Renal pelvis (tissue), 12 donors: ENCODE measurements at places on chromosomes 5 and 9. TPM values are rescaled to one million over a fixed set of nuclear protein-coding genes. Genes with fewer than 3 reads are reported as not detected.

GRCh38 chr5:105806596-105806995 is 1864.1 kb downstream of the EFNA5 start:
- DNase-seq = no peak

NR2F1 gene
- 248 TPM for polyA plus RNA-seq

- DNase-seq = no peak
Measured at GRCh38 chr9:129306318-129306973, 128.4 kb upstream of the IER5L start.

DNA sequence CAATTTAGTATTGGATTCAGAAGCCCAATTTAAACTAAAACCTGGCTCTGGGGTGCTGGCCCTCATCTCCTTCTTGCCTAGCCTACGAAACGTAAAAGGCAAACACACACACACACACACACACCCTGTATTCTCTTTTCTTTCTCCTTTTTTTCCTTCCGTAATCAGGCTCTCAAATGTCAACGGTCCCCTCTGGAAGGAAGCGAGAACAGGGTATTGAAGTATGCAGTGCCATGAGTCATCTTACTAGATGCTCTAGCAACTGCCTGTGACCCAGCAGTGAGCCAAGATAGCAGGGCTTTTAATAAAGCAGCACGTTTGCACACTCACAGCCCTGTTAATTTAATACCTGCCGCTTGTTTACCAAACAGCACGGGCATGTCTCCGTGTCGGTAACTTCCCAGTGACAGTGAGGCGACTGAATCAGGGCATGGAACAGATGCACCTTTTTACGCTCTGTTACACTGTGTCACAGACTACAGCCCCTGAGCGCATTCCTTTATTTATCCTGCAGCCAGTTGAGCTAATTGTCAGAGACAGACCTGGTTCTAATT is 243.8 kb downstream of the BNC2 start:
- DNase-seq = no peak

DNA sequence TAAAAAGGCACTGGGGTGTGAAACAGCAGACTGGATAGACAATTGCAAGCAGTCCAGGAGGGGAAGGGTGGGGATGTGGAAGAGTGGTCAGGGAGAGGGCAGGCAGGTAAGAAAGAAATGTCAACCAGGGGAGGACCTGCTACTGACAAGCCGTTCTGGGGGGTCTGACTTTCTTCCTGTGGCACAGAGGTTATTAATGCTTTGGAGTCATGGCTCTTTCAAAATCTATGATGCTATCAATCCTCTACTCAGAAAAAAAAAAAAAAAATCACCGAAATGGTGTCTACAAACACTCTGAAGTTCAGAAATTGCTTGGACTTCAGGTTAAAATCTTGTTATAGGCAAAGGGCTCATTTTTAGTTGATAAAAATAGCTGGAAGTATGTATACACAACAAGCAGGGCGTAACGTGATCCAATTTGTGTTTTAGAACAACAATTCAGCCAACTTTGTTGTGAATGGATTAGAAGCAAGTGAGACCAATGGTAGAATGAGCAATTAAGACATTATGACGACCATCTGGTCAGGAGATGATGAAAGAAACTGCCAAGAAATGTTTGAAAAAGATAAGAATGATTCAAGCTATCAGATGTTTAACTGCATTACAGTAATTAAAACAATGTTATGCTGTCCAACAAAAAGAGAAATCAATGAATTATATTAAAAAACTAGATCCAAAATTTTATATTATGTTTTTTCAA is 255.2 kb downstream of the DEPDC1B start:
- no peak for DNase-seq

DNA sequence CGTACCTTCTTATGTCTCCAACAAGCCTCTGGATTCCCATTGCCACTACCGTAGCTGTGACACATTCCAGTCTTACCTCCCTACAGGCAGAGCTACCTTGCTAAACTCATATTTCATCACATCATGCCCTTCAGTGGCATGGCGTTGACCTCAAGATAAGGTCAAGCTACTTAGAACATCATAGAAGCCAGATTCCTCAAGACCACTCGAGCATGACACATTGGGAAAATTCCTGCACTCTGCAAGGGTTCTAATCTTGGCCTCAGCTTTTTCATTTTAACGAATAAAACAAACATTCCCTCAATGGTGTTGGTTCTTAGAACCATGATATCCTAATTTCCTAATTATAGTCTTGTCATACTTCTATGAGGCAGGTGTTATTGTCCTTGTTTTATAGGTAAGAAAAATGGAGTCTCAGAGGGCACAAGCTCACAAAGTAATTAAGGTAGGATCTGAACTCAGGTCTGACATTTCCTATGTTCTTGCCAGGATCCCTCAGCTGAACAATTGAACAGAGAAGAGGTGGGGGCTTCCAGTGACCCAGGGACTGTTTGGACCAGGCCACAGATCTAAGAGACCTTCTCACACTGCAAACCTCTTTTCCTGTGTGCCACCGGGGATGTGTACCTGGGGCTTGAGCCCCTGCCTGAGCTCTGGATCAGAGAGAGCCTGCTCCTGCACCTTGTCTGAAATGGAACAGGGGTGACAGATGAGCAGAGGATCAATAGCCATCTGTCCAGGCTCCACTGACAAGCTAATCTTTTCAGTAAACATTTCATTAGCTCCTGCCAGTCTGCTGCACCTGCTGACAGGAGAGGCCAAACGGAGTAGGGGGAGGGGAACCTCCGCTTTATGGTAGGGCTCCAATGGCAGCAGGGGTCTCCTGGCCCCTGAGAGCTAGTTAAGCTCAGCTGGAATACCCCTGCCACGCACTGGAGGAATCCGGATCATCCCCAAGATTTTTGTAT is 49.3 kb downstream of the ALG2 start:
- DNase-seq = peak; percentile 50

- DNase-seq = no peak
Measured at GRCh38 chr9:10007356-10007755, 605.4 kb downstream of the PTPRD start.

- DNase-seq = peak; percentile 49
Measured at GRCh38 chr5:72608297-72608696, 101.1 kb upstream of the ZNF366 start.

DNA sequence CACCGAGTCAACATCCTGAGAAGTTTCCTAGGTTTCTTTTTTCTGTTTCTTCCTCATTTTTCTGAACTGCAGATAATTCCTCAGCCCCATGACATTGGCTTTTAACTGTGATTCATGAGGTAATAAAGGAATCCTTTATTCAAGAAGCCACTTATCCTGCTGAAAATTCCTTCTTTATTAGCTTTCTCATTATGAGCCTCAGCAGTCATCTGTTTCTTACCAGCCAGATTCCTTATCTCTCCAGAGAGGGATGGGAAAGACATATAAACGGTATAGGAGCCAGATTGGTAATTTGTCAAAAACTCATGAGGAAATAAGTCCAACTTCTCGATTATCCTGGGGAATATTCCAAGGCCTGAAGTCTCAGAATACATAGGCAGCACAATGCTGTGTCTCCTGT is 465.4 kb downstream of the ICE1 start:
- no peak for DNase-seq

IL5 gene
- polyA plus RNA-seq = not detected

DNA sequence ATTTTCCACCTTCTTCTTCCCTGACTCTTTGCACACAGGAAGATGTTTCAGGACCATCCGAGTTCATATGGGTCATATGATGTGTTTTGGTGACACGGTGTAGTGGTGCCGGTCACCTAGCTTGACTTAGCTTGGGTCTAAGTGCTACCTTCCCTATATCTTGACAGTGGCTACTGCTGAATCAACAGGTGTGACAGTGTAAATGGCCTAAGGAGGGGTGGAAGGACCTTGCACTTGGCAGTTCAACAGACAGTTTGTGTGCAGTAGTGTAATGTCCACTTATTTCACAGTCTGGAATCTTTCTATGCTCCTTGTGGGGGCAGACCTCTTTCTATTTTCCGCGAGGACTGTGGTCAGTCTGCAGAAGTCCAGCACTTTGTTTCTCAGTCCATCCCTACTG is 43.8 kb downstream of the CARTPT start:
- no peak for DNase-seq

- no peak for DNase-seq
Measured at GRCh38 chr5:40112875-40113274, 566.8 kb upstream of the PTGER4 start.

MCIDAS gene
- 0.92 TPM for polyA plus RNA-seq

DNA sequence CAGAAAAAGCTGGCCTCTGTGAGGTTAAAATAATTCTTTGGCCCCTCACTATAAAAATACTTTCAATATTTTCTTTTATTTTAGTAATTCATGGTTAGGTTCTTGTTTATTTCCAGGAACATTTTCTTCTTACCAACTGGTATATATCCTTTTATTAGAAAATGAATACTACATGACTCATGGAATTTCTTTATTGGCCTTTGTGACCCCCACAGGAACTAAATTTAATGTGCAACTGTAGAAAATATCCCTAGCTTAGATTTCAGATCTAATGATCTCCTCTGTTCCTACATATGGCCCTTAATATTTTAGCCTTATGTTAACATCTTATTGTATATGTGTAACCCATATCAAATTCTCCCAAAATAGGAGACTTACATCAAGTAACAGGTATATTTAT is 429.9 kb downstream of the NR2F1-AS1 start:
- no peak for DNase-seq

PCDHA1 gene
- 0.15 TPM for polyA plus RNA-seq

- no peak for DNase-seq
Measured at GRCh38 chr5:10520706-10521105, 43.2 kb upstream of the ANKRD33B start.

GRCh38 chr9:78130004-78130403 is 98.4 kb upstream of the GNAQ start:
- no peak for DNase-seq

DNA sequence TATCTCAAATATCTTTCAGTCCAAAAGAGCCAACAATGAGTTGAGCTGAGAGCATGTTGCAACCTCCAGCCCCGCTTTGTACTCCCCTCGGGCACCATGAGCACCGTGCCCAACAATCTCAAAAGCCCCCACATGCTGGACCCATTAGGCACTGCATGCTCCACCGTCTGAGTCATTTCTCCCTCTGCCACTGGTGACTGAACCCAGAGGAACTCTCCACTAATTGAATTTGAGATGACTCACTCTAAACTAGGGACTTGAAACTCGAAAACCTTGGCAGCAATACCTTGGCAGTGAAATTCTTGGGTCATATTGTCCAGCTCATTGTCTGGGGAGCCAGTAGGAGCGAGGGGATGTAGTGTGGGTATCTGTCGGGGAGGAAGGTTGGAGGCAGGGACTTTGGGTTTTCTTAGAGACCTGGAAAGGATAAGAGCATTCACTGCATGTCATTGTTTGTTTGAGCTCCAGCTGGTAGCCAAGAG is 49.9 kb upstream of the SLIT3 start:
- no peak for DNase-seq

DNA sequence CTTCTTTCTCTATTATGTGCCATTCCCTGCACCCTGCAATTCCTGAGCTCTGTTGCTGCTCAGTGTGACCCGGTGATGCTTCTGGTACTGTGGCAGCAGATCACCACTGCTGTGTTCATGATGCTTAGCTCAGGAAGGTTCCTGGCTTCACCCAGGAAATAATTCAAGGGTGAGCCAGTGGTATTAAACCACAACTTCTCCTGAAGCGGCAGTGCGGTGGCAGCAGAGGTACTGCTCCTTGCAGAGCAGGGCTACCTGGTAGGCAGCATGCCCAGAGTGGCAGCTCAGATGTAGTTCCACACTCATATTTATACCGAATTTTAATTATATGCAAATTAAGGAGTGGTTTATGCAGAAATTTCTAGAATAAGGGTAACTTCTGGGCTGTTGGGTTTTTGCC is 213.8 kb upstream of the ZNF608 start:
- no peak for DNase-seq

GRCh38 chr9:13070612-13071595 is 208.6 kb downstream of the MPDZ start:
- DNase-seq = no peak

IL33 gene
- polyA plus RNA-seq = 9.5 TPM

GRCh38 chr9:36485647-36486328 is 85.7 kb upstream of the RNF38 start:
- no peak for DNase-seq

GRCh38 chr5:30752015-30752414 is 441.5 kb upstream of the CDH6 start:
- DNase-seq = no peak

GRCh38 chr5:160772854-160773253 is 79.2 kb downstream of the ATP10B start:
- DNase-seq = no peak

GRCh38 chr9:81069923-81070322 is 619.4 kb downstream of the TLE1 start:
- no peak for DNase-seq

GABRA6 gene
- not detected for polyA plus RNA-seq

ERCC8 gene
- polyA plus RNA-seq = 24.5 TPM

DNA sequence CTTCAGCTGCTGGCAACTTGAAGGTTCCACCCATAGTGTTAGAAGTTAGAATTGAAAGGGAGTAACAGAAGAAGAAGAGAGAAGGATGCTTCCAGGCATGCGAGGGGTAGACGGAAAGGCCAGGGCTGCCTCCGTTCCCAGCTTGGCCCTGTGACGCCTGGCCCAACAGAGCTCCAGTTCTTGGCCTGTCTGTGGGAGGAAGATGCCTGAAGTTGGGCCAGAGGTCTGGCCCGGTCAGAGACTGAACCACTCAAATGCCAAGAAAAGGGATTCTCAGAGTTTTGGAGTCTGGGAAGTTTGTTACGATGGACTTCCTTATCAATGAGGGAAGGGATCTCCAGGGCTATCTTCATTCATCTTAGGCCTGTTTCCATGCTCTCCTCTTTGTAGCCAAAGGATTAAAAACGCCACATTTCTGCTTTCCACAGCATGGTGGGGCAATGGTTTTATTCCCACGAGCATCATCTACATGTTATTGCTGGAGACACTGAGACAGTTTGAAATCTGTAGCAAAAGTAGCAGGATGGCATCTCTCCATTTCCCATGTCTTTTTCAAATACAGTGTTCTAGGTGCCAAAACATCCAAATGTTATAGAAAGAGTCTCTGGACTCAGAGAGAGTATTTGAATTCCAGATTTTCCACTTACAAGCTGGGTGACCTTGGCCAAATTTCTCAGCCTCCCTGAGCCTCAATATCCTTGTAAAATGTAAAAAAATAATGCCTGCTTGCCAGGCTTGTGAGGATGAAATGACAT is 65.4 kb upstream of the ANKRD55 start:
- DNase-seq = no peak

SPATA31C1 gene
- 0.80 TPM for polyA plus RNA-seq

CNTLN gene
- 11.8 TPM for polyA plus RNA-seq

DNA sequence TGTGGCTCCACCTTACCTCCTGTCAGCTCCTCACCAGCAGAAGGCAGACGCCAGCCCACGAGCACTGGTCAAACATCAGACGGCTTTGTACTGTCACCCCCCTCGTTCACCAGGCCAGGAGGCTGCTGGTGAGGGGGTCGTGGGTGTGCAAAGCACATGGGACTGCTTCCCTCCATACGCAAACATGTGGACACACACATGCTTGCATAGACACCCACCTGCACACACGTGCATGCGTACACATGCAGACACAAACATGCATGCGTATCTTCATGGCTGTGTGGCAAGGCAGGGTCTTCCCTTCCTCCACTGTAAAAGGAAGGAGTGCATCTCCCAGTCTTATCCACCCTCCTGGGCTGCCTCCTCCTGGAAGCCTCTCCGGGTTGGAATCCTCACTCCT is 178.5 kb downstream of the OLFM1 start:
- DNase-seq = no peak

GRCh38 chr9:38641985-38642864 is 21.8 kb upstream of the ANKRD18A start:
- DNase-seq = peak; percentile 46

- DNase-seq = no peak
Measured at GRCh38 chr5:76522103-76522935, 100.9 kb downstream of the F2RL2 start.

GRCh38 chr5:3317051-3317795 is 278.4 kb upstream of the IRX1 start:
- no peak for DNase-seq

ABCA2 gene
- 68.7 TPM for polyA plus RNA-seq

- DNase-seq = no peak
Measured at GRCh38 chr5:101080462-101081240, 177.6 kb upstream of the ST8SIA4 start.

CBY3 gene
- 1.8 TPM for polyA plus RNA-seq
